ENCODE measurements at places on chromosomes 16 and 17.

DNA sequence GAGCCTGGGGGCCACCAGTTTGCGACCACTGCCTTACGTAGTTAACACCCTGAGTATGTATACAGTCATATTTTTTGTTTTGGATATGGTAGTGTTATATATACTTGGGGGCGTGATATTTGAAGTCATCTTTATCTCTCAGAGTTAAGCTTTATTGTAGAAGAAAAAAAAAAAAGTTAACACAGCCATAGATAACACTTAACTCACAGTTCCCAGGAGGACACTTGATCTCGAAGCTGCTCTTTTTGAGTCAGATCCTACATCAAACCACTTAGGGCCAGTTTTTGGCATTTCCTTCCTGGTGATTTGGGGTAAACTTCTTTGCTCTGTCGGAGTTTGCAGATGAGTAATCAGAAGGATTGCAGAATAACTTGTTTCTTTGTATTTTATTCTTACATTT, 5.8 kb downstream of the ITPRIPL2 start:
- DNase-seq, result no peak

DNA sequence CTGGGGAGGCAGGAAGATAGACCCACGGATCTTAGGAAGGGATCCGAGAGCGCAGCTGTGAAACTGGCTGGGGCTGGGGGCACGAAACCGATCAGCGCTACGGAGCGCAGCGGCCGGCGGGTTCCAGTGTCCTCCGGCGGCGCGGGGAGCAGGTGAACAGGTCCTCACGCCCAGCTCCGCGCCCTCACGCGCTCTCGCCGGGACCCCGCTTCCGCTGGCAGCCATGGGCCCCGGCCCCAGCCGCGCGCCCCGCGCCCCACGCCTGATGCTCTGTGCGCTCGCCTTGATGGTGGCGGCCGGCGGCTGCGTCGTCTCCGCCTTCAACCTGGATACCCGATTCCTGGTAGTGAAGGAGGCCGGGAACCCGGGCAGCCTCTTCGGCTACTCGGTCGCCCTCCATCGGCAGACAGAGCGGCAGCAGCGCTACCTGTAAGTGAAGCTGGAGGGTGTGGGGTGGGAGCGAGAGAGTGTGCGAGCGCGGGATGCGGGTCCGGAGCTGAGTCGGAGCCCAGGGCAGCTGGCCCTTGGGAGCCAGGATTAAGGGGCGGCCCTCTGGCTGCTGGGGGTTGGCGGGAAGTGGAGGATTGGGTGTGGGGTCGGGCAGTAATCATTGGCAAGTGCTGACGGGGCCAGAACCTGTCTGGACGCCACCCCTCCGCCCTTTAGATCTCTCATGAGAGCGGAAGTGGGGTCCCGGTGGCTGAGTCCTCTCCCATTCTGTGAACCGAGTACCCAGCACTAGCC, 479 bp downstream of the ITGA3 start:
- peak; percentile 77 for DNase-seq

- DNase-seq, result peak; percentile 38
These were observed 14.0 kb downstream of the COPZ2 start for GRCh38 chr17:48023400-48024148.

- no peak for DNase-seq
These were observed 23.8 kb downstream of the OGFOD1 start for GRCh38 chr16:56475201-56475600.

DNA sequence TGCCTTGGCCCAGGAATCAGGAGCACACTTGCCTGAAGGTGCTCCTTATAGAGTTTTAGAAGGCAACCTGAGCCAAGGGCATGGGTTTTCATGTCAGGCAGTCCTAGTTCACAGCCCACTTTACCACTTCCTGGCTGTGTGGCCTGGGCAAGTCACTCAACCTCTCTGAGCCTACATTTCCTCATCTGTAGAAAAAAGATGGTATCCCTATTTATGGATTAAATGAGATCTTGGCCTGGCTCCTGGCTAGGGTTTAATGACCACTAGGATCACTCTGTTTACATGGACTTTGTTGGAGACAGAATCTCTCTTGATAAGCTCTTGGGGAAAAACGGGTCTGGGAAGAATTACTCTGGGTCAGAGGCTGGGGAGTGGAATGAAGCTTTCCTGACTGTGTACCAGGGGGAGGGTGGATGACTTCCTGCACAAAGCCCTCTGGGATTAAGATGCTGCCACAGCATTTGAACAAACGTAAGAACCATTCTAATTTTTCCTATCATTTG, 2.3 kb downstream of the MT2A start:
- DNase-seq, result no peak

- DNase-seq, result no peak
These were observed 124.0 kb downstream of the HIC1 start for GRCh38 chr17:2178798-2179501.
